ENCODE measurements at places on chromosomes 4 and X. TPM values are rescaled to one million over a fixed set of nuclear protein-coding genes. Genes with fewer than 3 reads are reported as not detected.
A peak's percentile ranks its signal among the peaks of the same experiment; 100 is the strongest.

- no peak overlapping the region for H3K4me3 ChIP-seq
- peaks cover 31% of the 10 kb centered on the region for H3K36me3 ChIP-seq
- no peak for DNase-seq
- H3K27ac ChIP-seq: no peak overlapping the region
These were observed 53.6 kb downstream of the BLTP1 start for GRCh38 chr4:122205687-122206086.

GRCh38 chrX:150406596-150406995 lies 43.5 kb downstream of the MAMLD1 start:
- H3K27ac ChIP-seq: no peak overlapping the region
- no peaks in the 10 kb centered on the region for H3K36me3 ChIP-seq
- H3K4me1 ChIP-seq: no peaks in the 10 kb centered on the region
- H3K4me3 ChIP-seq: no peak overlapping the region

DNA sequence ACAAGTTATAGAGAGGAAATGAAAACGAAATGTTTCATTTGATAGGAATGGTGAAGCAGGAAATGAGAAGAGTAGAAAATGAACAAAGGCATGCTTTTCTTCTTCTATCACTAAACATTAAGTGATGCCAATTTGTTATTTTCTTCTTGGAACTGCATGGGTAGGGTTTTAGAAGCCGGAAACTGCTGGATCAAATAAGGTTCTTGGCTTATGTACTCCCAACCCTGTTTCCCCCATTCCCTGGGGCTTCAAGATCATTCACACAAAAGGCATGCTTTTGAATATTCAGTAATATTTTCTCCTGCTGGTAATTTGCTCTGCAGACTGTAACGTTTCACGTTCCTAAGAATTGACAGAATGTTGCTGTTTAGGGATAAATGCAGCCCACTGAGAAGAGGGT lies 224.1 kb downstream of the NLGN4X start:
- DNase-seq: no peak
- no peaks in the 10 kb centered on the region for H3K4me1 ChIP-seq
- H3K36me3 ChIP-seq: no peaks in the 10 kb centered on the region
- H3K4me3 ChIP-seq: no peak overlapping the region

RBMXL3 gene
- not detected for total RNA-seq

GRCh38 chr4:174009686-174010451 lies 273.6 kb downstream of the FBXO8 start:
- no peaks in the 10 kb centered on the region for H3K36me3 ChIP-seq
- no peak overlapping the region for H3K4me3 ChIP-seq
- H3K27ac ChIP-seq: no peak overlapping the region
- no peaks in the 10 kb centered on the region for H3K4me1 ChIP-seq
- H3K27me3 ChIP-seq: no peaks in the 10 kb centered on the region

DNA sequence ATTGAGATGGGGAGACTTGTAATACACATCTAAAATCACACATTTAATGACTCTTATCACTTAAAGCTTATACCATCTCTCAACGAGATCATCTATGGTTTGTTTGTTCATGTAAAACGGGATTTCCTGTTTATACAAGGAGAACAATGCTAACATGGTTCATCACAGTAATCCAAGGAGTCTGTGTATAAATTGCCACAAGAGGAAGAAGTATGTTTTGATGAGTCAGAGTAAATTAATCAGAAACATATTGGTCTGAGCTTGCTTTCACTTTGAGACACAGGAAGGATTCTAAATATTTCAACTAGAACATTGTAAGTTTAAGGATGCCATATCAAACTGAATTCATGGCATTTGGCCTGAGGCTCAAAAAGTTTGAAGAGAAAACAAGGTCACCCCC lies 594.1 kb downstream of the GLUD2 start:
- H3K4me1 ChIP-seq: no peaks in the 10 kb centered on the region
- no peak overlapping the region for H3K4me3 ChIP-seq
- H3K27ac ChIP-seq: no peak overlapping the region

GRCh38 chr4:87112063-87112462 lies 108.4 kb downstream of the KLHL8 start:
- no peaks in the 10 kb centered on the region for H3K27me3 ChIP-seq
- no peaks in the 10 kb centered on the region for H3K4me1 ChIP-seq
- no peak overlapping the region for H3K4me3 ChIP-seq
- H3K27ac ChIP-seq: no peak overlapping the region
- DNase-seq: no peak

GJB1 gene
- total RNA-seq: not detected

TFE3 gene
- total RNA-seq: 68.0 TPM

DNA sequence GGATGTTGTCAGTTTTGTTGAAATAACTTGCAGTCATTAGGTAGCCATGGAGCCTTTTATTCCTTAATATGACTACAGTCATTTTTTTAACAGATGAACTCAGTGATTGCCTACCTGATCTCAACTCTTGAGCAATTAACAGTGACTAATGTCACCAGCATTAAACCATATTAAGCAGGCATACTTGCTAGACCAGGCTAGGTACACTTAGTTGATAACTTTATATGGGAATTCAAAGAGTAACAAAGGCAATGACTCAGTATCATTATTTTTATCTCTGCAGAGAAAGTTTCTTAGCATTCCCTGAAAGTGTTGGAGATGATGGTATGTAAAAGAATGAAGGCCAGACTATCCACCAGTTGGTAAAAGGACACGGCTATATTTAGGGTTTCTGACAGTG lies at the start of gene C4orf54:
TSS of gene C4orf54 (minus strand) at position 31 of the 400 bp plus-strand sequence. CDS start 3,180 bp downstream, outside the sequence.
- H3K4me3 ChIP-seq: no peak within 1 kb of the TSS
- H3K27me3 ChIP-seq: no peaks in the 10 kb centered on the region
- H3K27ac ChIP-seq: no peak within 1 kb of the TSS
- H3K4me1 ChIP-seq: no peaks in the 10 kb centered on the region
- no peaks in the 10 kb centered on the region for H3K36me3 ChIP-seq

GRCh38 chr4:95093936-95094929 lies 336.5 kb downstream of the BMPR1B start:
- H3K27me3 ChIP-seq: no peaks in the 10 kb centered on the region
- no peaks in the 10 kb centered on the region for H3K4me1 ChIP-seq
- H3K27ac ChIP-seq: no peak overlapping the region
- no peaks in the 10 kb centered on the region for H3K36me3 ChIP-seq
- H3K4me3 ChIP-seq: no peak overlapping the region

DNA sequence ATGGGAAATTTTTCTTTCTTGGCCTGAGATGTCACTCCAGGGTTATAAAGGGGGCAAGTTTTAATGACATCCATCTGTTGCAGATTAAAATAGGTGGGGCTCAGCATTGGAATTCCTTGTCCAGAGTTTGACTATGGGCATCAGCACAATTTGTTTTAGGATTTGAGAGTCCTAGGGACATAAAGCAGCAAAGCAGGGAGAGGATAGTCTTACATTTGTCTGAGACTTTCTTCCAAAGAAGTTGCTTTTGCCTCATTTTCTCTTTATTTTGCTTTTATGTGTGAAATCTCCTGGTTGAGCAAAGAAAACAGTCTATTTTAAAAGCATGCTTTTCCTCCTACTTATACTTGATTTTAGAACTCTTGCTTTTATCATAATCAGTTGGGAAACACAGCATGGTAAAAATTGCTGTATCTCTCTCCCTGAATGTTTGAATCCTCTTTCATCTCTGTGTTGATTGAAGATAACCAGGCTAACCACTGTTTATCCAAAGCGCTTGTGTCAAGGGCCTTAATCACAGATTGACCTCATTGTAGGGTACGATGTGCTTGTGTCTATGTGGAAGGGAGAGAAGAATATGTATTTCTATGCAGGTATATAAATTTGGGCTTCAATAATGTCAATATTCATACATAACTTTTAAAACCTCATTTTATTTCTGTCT lies 121.5 kb downstream of the ANK2 start:
- no peaks in the 10 kb centered on the region for H3K27me3 ChIP-seq
- H3K4me1 ChIP-seq: no peaks in the 10 kb centered on the region
- H3K27ac ChIP-seq: no peak overlapping the region
- H3K36me3 ChIP-seq: no peaks in the 10 kb centered on the region
- no peak overlapping the region for H3K4me3 ChIP-seq

WDFY3 gene
- total RNA-seq: 208 TPM

DNA sequence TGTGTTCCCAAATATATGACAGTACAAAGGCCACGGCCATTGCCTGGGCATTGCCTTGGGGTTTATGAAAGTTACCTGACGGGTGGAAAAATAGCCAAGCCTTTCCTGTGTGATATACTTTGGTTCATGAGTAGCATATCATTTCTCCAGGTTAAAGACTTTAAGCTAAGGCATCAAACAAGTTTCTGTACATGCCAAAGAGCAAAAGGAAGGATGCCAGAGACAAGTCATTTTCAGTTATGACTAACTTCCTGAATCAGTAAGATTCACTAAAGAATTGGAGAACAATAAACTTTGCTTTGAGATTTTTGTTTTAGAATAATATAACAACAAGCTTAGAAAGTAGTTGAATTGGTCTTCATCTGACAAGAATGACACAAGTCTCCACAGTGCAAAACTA lies 9.7 kb upstream of the GUF1 start:
- no peak overlapping the region for H3K4me3 ChIP-seq
- H3K27ac ChIP-seq: no peak overlapping the region
- H3K36me3 ChIP-seq: no peaks in the 10 kb centered on the region
- H3K4me1 ChIP-seq: no peaks in the 10 kb centered on the region
- H3K27me3 ChIP-seq: peaks cover 4% of the 10 kb centered on the region

GRCh38 chr4:138887341-138887740 lies 128.2 kb upstream of the NOCT start:
- H3K27me3 ChIP-seq: no peaks in the 10 kb centered on the region
- H3K4me3 ChIP-seq: no peak overlapping the region
- no peaks in the 10 kb centered on the region for H3K36me3 ChIP-seq
- no peak for DNase-seq
- no peaks in the 10 kb centered on the region for H3K4me1 ChIP-seq

DNA sequence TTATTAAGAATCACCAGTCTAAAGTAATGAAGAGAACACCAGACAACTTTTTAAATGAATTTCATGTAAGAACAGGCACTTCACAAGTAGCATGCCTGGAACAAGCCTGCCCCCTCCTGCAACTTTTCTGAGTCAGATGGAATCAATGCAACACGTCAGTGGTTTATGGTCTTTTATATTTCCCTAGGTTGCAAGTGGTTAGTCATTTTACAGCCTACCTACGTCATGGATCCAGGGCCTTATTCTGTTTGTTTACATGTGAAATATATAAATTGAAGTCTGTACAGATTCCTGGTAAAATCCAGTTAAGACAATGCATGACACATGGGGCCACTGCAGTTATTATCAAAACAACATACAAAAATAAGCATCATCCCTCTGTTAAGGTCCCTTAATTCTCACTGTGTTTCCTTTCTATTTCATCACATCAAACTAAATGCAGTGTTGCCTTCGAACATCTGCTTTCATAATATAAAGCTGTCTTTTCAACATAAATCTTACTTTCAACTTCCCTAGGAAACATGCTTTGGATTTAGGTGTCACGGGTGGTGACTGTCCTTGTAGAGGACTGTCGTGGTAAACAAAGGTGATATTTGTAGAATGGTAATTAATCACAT lies 309.3 kb downstream of the FRMPD4 start:
- H3K4me1 ChIP-seq: no peaks in the 10 kb centered on the region
- no peak overlapping the region for H3K27ac ChIP-seq
- no peaks in the 10 kb centered on the region for H3K27me3 ChIP-seq
- no peak for DNase-seq

HSPA4L gene
- 4.0 TPM for total RNA-seq

PCYT1B gene
- total RNA-seq: 0.98 TPM

GRCh38 chr4:38466401-38466800 lies 197.6 kb upstream of the KLF3 start:
- DNase-seq: no peak
- H3K36me3 ChIP-seq: no peaks in the 10 kb centered on the region
- H3K4me1 ChIP-seq: no peaks in the 10 kb centered on the region
- H3K4me3 ChIP-seq: no peak overlapping the region

UNC5C gene
- 14.5 TPM for total RNA-seq

DNA sequence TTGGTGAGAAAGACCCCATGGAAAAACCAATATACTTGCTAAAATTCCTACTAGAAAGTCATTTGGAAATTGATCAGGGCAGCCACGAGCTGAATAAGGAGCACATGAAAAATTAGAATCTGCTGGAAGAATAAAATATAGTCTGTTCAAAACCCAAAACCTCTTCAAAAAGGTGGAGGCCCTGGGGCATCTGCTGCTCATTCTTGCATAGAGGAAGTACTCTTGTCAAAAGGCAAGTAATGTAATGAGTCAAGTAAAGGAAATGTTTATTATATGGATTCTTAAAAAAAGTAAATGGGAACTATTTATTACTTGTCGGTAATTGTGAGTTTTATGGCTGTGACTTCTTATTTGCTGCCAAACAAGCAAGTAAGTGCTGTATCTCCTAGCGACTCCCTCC lies 109.5 kb downstream of the GK start:
- H3K27me3 ChIP-seq: no peaks in the 10 kb centered on the region
- no peak for DNase-seq
- H3K36me3 ChIP-seq: no peaks in the 10 kb centered on the region
- H3K4me3 ChIP-seq: no peak overlapping the region
- H3K27ac ChIP-seq: no peak overlapping the region

- H3K36me3 ChIP-seq: peaks cover 1% of the 10 kb centered on the region
- H3K4me3 ChIP-seq: no peak overlapping the region
- H3K27ac ChIP-seq: no peak overlapping the region
- no peaks in the 10 kb centered on the region for H3K4me1 ChIP-seq
- H3K27me3 ChIP-seq: no peaks in the 10 kb centered on the region
- peak; percentile 80 for DNase-seq
These were observed 31.1 kb downstream of the ACOX3 start for GRCh38 chr4:8409264-8410065.

- H3K27me3 ChIP-seq: no peaks in the 10 kb centered on the region
- DNase-seq: peak; percentile 94
- no peak overlapping the region for H3K4me3 ChIP-seq
- peaks cover 55% of the 10 kb centered on the region for H3K4me1 ChIP-seq
- H3K27ac ChIP-seq: peak overlapping the region; percentile 91
These were observed 24.8 kb upstream of the TMSB4X start for GRCh38 chrX:12949927-12950656.

TRIM61 gene
- total RNA-seq: 1.5 TPM

- no peaks in the 10 kb centered on the region for H3K27me3 ChIP-seq
- no peak overlapping the region for H3K4me3 ChIP-seq
- DNase-seq: peak; percentile 65
- H3K4me1 ChIP-seq: peaks cover 40% of the 10 kb centered on the region
These were observed 62.0 kb downstream of the ZFYVE28 start for GRCh38 chr4:2356123-2357069.

GRCh38 chrX:106730401-106730800 lies 3.9 kb downstream of the RNF128 start:
- no peak overlapping the region for H3K27ac ChIP-seq
- DNase-seq: no peak
- H3K4me1 ChIP-seq: no peaks in the 10 kb centered on the region
- no peaks in the 10 kb centered on the region for H3K36me3 ChIP-seq
- H3K27me3 ChIP-seq: peaks cover 22% of the 10 kb centered on the region
- no peak overlapping the region for H3K4me3 ChIP-seq

SMIM10L2A gene
- total RNA-seq: 7.0 TPM

Measured in spleen (tissue), 13 donors.